Vagina (tissue), 2 donors: ENCODE measurements at places on chromosomes 4 and X.

DNA sequence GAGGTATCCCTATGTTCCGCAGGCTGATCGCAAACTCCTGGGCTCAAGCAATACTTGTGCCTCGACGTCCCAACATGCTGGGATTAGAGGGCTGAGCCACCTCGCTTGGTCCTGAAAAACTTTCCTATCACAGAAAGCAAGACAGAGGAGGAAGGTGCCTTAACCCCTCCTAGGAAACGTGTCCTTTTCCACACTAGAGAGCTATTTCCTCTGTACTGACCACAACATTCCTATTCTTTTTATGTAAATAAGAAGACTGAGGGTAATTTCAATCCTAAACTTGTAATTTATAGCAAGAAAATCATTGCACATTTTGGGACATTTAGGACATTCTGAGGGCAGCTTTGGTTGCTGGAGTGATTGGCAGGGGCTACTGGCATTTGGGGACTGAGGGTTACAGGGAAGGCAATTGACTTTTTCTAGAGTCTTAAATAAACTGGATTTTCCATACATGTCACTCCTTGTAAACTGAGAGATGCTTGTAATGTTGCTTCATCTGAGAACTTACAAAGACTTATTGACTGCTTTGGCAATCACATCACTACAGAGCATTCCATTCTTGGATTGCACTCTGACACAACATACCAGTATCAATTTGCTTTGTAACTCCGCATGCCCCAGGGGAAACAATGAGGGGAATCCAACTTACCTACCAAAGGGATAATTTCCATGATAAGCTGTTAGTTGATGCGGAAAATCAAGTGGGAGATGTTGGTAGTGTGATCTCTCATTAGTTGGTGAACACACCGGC lies 15.6 kb downstream of the XAGE3 start:
- DNase-seq = no peak

GRCh38 chr4:140154572-140154891 lies 548 bp upstream of the MAML3 start:
- no peak for DNase-seq

DNA sequence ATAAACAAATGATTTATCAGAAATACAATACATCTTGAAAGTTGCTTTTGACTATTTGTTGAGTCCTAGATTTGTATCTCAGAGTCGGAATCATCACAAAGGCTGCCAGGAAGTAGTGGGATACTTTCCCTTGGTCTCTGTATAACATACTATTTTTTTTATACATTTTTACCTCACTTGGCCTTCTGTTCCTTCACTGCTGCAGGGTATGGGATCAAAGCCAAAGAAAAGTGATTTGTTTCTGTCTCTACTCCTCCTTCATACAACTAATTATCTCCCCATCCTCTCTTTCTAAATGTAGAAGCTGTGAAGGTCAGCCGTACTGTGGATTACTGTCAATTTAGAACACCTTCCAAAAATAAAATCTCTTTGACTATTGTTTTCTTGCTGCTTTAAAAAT lies 24.9 kb downstream of the PALLD start:
- no peak for DNase-seq

DNA sequence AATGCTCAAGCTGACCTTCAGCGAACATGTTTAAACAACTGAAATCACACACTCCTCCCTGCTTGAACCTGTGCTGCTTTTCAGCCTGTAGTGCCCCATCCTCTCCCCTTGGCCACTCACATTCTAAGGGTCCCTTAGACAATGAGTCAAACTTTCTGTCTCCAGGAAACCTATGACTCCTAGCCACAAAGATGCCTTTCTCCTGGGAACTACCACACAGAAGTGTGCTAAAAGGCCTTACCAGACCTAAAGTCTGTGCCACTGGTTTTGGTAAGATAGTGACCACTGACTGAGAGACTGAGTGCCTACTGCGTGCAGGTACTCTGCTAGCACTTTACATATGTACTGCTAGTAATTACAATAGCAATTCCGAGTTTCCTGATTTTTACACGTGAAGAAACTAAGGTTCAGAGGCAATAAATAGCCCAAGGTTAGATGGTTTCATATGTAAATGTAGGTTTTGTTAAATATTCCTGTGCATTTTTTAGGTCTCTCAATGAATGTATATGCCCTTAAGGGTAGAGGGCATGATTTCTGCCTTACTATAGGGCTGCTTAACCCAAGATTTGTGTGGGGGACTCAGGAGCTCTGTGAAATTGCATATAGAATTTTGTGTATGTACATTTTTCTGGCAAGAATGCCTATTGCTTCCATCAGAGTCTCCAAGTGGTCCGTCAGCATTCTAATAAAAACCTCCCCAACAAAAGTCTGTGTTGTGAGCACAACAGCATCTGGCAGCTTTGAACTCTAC lies 71.1 kb downstream of the NSG1 start:
- DNase-seq = no peak

DNA sequence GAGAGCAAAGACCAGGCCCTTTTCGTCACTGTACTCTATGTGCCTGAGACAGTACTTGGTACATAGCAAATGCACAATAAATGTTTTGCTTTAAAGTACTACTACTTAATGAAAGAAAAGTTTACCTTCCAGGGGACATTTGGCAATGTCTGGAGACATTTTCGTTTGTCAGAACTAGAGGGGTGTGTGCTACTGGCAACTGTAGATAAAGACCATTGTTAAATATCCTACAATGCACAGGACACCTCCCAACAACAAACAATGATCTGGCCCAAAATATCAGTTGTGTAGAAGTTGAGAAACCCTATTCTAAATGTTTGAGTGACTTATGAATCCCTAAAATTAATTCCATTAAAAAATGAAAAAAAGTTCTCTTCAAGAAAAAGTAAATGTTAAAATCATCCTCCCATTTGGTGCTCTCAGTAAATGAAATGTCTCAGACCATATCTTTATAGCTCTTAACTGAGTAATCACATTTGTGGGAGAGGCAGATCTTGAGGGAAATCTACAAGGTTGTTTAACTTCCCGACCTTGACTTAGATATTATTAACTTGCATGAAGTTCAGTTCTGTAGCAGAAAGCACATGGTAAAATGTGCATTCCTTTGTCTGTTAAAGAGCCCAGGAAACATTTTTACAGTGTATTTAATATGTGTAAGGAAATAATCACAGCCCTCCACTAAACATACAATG lies 18.5 kb downstream of the EGFL6 start:
- DNase-seq = no peak

DNA sequence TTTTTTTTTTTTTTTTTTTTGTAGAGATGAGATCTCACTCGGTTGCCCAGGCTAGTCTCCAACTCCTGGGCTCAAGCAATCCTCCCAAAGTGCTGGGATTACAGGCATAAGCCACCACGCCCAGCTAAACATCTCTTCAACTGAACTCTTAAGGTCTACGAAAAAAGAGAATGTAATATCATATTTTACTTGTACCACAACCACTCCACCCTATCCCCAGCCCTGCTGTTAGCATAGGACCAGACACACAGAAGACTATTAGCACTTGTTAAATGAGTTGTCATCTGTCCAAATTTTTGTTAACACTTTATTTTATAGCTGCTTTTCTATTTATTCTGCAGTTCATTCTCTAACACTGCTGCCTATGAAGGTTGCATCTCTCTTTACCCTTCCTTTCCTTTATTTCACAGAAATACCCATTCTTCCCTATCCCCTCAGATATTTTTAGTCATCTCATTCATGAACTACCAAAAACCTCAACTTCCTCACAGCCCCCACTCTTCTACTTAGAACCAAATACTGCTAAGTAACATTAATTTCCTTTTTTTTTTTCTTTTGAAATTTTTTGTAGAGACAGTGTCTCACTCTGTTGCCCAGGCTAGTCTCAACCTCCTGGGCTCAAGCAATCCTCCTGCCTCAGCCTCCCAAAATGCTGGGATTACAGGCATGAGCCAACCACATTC lies 10.1 kb downstream of the SNX12 start:
- no peak for DNase-seq

- DNase-seq = no peak
These were observed 46.5 kb upstream of the GRPR start for GRCh38 chrX:16076834-16077233.

DNA sequence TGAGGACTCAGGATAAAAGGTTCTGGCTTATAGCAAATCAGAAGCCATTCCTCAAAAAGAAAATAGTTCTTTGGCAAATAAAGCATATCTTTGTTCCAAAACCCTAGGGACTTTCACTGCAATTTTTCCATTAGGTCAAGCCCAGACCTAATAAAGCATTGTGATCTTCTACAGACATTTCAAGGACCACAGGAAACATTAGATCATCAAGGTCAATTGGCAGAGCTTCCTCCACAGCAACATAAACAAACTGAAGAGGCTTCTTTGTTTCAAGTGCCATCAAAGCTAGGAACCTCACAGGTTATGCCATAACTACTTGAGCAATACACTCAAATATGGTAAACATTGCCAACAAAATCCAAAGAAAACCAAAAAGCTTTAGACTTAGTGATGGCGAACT lies 144.9 kb downstream of the ANXA5 start:
- DNase-seq = no peak

- DNase-seq = no peak
These were observed 42.0 kb downstream of the F8 start for GRCh38 chrX:154980330-154981115.

GRCh38 chr4:6478546-6479220 lies 6.3 kb upstream of the PPP2R2C start:
- peak; percentile 74 for DNase-seq

DNA sequence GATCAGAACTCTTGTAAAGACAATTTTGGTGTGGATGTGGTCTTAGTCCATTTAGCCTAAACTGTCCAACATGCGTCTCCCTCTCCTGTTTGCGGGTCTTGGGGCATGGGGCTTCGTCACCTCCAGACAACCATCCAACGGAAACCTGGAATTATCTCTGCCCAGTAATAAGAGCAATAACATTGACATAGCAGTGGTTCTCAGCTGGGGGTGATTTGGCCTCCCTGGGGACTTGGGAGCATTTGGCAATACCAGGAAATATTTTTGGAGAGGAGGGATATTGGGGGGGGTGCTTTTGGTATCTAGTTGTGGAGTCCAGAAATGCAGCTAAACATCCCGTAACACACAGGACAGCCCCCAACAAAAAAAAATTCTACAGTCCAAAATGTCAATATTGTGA lies 47.2 kb downstream of the SEL1L3 start:
- DNase-seq = no peak

GRCh38 chrX:19446397-19446796 lies 68.9 kb downstream of the MAP3K15 start:
- no peak for DNase-seq

DNA sequence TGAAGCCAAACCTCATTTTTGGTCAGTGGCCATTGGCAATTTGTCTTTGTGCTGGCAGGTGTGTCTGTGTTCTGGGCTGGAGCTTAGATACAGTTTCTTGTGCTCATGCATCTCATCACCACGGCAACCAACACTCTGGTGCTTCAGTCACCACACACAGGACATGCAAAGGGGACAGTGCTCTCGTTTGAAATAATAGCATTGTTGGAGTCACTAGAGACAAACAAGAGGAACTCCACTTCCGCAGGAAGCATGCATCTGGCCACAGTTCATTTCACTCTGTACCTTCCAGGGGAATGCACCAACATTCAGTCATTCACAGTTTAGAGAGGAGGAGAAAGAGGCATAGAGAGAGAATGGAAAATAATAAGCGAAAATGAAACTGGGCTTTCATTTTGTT lies 267.4 kb downstream of the ANK2 start:
- no peak for DNase-seq

- DNase-seq = no peak
These were observed 906.8 kb upstream of the NDST4 start for GRCh38 chr4:116020141-116020722.

- no peak for DNase-seq
These were observed 276.0 kb downstream of the HS3ST1 start for GRCh38 chr4:11152684-11153083.

- no peak for DNase-seq
These were observed 292.2 kb upstream of the PCDH7 start for GRCh38 chr4:30427932-30428331.

DNA sequence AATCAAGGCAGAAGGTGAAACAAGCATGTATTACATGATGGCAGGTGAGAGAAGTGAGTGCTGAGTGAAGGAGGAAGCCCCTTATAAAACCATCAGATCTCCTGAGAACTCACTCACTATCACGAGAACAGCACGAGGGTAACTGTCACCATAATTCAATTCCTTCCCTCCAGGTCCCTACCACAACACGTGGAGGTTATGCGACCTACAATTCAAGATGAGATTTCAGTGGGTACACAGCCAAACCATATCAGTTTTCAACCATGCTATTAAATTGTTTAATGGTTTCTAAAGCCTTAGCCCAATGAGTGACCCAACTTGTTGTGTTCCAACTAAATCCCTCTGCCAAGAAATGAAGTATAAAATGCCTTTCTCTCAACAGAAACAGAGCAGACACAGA lies 519.8 kb downstream of the GBA3 start:
- no peak for DNase-seq

- DNase-seq = no peak
These were observed 23.8 kb downstream of the AMMECR1 start for GRCh38 chrX:110294087-110294486.

- no peak for DNase-seq
These were observed 477.7 kb downstream of the PDGFC start for GRCh38 chr4:156493858-156494257.

DNA sequence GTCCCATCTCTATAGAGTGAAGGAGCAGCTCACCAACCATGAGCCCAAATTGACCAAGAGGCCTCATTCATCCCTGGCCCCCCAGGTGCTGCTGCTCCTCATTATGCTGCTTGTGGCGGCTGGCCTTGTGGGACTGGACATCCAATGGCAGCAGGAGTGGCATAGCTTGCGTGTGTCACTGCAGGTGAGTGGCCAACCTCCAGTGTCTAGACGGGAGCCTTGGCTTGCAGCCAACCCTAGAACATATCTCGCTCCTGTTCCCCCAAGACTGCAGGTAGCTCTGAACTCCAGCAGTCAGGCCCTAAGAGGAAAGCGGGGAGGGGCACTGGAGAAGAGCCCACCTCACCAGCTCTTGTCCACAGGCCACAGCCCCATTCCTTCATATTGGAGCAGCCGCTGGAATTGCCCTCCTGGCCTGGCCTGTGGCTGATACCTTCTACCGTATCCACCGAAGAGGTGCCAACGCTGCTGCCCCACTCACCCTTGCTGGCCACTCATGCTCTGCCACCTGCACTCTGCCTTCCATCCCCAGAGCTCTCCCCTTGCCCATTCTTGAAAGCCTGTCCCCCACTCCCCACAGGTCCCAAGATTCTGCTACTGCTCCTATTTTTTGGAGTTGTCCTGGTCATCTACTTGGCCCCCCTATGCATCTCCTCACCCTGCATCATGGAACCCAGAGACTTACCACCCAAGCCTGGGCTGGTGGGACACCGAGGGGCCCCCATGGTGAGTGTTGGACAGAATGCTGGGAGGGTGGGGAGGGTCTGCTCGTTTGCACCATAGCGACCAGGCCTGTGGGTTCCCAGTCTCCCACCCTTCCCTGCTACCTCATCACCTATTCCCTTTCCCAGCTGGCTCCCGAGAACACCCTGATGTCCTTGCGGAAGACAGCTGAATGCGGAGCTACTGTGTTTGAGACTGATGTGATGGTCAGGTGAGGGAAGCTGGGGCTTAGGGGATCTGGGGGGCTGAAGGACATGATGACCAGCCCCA lies 3.5 kb downstream of the GDPD2 start:
- DNase-seq = no peak
